NCI-H446 treated with DMSO at 0.1 percent for 48 hours (cell line): ENCODE measurements at places on chromosomes 6 and 20.

GRCh38 chr20:62370807-62371587, 3.9 kb upstream of the LAMA5 start:
- no peak for DNase-seq

- DNase-seq = no peak
These were observed 105.5 kb downstream of the PDSS2 start for GRCh38 chr6:107353773-107354382.

DNA sequence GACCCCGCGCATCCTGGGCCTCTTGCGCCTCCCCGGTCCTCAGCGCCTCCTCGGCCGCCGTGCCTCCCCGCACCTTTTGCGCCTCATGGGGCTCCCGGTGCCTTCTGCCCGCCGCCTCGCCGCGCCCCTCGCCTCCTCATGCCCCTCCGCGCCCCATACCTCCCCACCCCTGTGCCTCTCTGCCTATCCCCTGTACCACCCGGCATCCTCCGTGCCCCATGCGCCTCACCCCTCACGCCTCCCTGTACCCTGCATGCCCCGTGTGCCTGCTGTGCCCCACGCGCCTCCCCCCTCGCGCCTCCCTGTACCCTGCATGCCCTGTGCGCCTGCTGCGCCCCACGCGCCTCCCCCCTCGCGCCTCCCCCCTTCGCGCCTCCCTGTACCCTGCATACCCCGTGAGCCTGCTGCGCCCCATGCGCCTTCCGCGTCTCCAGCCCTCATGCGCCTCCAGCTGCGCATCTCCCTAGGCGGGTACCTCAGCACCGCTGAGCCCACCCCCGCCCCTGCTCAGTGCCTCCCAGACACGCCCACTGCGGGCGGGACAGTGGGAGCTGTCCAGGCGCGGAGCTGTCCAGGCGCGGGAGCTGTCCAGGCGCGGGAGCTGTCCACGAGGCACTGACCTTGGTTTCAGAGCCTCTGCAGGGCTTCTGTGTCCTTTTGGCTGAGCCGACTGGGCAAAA, 37.1 kb downstream of the IGF2R start:
- no peak for DNase-seq

- no peak for DNase-seq
These were observed 34.5 kb downstream of the NTSR1 start for GRCh38 chr20:62742979-62743776.

DNA sequence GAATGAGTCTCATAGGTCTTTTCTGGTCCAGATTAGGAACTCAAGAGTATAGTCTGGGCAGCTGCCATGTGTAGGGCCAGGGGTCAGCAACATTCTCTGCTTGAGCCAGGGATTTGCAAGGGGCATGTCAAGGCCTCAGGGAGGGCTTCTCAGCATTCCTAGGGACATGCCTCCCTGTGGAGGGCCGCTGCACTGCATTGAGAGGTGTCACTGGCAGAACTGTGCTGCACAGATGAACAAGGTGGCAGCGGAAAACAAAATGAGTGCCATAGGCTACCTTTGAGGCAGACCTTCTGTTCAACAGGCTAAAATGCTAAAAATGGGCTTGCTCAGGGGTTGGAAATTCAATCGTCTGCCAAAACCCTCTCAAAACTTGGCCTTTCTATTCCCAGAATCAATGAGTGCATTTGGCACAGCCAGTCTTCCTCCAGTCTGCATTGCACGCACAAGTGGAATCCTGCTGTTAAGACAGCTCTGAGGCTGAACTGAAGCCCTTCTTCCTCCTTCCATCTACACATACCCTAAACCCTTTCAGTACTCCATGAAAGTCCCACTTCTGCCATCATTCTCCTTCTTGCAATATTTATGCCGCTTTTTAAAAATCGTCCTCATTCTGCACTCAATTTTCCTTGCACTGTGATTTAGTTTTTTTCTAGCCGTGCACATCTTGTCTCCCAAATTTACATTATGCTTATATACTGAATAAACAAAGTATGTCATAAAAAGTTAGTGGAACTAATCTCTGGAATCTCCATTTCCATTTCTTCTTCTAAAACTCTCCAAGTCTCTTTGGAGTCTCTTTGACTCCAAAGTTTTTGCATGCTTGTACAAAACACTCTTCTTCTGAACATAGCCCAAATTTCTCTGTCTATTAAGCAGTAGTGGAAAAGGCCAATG, 51.7 kb downstream of the SLC26A8 start:
- peak; percentile 94 for DNase-seq

DNA sequence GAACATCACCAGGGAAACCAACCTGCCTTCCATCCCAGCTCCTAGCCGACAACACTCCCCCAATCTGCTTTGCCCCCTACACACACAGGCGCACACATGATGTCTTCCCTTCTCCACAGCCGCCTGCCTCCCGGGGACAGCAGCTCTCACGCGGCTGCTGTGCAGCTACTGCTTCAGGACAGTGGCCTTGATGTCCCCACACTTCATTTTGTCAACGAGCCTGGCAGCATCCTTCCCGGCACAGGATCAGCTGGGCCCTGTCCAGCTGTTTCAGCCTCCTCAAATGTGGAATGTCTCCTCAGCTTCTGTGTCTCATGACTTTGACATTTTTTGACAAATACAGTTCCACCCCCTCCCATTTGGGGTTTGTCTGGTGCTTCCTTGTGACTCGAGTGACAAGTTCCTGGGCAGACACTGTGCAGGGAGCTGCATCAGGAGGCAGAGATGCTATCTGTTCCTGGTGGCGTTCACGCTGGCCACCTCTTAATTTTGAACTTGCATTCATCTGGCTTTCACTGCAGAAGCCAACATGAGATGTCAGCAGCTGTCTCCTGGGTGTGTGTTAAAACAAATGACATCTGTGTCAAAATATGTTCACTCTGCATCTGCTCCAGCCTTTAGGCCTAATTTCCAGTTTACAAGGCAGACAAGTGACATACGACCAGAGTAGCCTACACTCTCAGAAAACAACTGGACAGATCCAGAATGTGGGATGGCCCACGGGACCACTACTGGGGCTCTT, 57.2 kb downstream of the GINS1 start:
- DNase-seq = no peak

DNA sequence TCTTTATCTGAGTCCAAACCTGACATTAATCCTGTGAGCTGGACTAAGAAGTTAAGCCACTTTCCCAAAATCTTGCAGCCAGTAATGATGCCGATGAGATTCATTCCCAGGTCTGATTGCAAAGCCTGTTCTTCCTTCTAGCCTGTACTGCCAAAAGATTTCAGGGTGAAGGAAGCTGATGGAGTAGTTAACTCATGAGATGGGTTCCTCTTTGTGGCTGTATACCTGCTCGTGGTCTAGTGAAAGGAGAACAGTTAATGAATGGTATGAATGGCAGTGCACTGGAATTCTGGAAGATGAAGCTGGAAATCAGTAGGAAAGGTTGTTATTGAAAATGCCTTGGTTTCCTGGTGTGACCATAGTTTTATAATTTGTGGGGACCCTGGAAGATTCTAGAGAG, 112.0 kb downstream of the FYN start:
- no peak for DNase-seq

DNA sequence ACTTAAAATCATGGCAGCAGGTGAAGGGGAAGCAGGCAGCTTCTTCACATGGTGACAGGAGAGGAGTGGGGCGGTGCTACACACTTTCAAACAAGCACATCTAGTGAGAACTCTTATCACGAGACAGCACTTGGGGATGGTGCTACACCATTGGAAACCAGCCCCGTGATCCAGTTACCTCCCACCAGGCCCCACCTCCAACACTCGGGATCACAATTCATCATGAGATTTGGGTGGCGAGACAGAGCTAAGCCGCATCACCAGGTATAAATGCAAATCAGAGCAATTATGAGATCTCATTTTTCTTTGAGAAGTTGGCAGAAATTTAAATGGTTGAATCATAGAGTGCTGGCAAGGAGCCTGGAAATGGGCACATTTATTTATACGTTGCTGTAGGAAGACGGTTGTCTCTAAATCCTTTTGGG, 31.4 kb downstream of the IGF2R start:
- no peak for DNase-seq

- no peak for DNase-seq
These were observed 280.7 kb upstream of the NT5E start for GRCh38 chr6:85169189-85169588.

DNA sequence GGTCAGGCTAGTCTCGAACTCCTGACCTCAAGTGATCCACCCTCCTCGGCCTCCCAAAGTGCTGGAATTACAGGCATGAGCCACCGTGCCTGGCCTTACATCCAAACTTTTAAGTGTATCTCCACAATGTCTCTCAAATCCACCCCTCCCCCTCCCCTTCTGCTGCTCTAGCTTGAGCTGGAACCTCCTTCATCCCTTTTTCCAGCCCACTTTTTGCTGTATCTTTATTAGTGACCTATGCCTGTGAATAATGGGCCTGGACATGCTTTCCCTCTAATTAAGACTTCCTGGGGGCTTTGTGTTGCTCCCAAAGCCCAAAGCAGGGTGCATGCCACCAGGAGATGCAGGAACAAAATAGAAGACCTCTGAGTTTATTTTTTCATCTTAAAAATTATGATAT, 26.1 kb downstream of the TNFAIP3 start:
- no peak for DNase-seq

- no peak for DNase-seq
These were observed 53.0 kb downstream of the NUDT3 start for GRCh38 chr6:34339432-34339831.

- DNase-seq = no peak
These were observed 122.5 kb downstream of the DST start for GRCh38 chr6:56520218-56520617.

DNA sequence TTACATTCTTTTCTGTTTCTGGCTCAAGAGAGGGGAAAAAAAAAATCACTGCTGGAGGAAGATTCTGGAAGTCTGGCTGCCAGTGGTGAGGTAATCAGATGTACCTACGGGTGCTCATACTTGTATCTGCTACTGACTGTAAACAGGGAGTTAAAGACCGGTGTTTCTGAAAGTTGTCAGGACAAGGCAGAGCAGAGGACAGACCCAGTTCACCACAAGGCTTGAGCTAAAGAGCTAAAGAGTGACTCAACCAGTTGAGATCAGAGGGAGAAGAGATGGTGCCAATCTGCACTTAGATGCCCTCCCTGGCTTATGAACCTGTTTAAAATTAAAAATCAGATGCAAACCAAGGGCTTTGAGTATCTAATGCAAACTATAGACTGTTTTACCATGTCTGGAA, 55.4 kb downstream of the CEP162 start:
- DNase-seq = no peak

DNA sequence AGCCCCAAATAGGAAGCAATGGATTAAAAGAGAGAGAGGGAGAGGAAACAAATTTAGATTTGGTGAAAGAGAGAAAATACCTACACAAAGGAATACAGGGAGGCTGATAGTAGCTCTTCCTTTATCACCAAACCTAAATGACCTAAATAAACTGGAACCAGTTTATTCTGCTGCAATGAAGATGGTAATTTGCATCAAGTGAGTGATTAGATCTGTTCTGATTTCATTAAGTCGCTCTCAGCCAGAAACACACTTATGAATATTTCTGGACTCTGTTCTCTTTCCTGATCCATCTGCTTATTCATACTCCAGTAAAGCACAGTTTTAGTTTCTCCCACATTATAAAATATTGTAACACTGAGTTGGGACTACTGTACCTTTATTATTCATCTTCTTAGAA, 83.4 kb upstream of the BMP5 start:
- DNase-seq = no peak

DNA sequence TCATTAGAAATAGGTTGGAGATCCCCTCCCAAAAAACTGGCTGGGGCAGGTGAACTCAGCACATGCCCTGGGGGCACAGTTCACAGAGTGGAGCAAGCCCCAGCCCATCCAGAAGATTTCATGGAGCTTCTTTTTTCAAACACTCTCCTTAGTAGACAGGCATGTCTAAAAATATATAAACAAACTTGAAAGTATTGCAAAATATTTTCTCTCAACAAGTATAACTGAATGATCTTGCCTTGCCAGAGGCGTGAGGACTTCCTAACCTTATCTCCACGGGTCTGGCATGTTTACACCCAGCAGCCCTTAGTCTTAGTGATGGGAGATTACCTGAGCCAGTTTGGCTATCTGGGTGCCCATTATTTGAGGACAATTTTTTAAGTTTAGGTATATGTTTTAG, 107.1 kb downstream of the QRSL1 start:
- no peak for DNase-seq

GRCh38 chr6:154458565-154459470, 51.7 kb downstream of the CNKSR3 start:
- no peak for DNase-seq

DNA sequence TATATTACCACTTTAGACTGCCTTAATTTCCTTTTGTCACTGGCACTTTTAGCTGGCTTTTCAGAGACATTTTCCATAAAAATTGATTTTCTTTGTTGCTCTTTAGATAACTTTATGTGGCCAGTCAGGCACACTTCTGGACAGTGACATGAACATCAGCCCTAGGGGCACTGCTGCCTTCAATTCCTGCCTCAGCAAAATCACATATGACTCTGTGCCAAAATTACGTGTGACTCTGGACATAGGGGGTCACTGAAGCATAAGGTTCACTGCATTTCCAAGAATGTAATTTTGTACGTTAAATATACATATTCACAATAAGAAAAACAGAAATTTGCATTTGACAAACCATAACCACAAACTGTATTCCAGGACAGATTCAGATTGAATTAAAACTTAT, 66.5 kb downstream of the ESF1 start:
- DNase-seq = no peak

GRCh38 chr20:19564261-19564660, 193.8 kb upstream of the RIN2 start:
- DNase-seq = no peak

- DNase-seq = peak; percentile 69
These were observed 55.2 kb upstream of the RNF24 start for GRCh38 chr20:4070323-4071177.

DNA sequence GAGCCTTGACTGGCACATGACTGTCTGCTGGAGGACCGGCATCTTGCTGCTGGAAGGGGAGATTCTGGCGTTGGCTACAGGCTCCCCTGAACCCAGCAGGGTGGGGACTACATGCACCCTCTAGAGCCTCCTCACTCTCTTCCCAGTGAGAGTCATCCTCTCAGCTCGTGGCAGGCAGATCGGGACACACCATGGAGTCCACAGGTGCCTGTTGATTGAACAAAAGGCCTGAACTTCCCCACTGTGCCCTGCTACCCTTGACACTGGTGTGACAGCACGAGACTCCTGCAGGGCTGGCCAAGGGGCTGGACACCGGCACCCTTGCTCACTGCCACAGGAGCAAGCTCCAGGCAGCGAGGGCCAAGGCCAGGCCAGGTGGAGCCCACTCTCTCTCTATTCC, 8.2 kb downstream of the FRMD1 start:
- DNase-seq = no peak

- DNase-seq = no peak
These were observed 332.9 kb downstream of the CDKAL1 start for GRCh38 chr6:20866935-20867703.

GRCh38 chr6:39452306-39453145, 130.0 kb upstream of the KCNK16 start:
- DNase-seq = peak; percentile 93

DNA sequence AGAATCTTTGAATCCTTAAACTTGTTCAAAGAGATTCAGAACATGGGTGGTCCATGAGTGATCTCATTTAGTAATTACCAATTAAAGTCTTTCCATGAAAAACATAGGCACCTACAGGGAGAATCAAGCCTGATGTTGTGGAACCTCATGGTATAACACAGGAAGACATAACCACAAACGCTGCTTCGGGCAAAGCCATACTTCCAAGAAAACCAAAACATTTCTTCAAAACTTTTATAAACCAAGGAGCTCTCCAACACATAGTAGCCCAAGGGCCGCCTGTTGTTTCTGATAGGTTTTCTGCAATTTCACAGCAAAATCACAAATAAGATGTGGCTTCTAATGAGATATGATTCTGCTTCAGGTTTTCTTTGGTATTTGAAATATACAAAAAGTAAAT, 2.5 kb downstream of the CHD6 start:
- DNase-seq = no peak

GRCh38 chr20:44896583-44896982, 11.1 kb downstream of the YWHAB start:
- DNase-seq = no peak
